ENCODE measurements at places on chromosomes 5 and 9. TPM values are rescaled to one million over a fixed set of nuclear protein-coding genes. Genes with fewer than 3 reads are reported as not detected.

DNA sequence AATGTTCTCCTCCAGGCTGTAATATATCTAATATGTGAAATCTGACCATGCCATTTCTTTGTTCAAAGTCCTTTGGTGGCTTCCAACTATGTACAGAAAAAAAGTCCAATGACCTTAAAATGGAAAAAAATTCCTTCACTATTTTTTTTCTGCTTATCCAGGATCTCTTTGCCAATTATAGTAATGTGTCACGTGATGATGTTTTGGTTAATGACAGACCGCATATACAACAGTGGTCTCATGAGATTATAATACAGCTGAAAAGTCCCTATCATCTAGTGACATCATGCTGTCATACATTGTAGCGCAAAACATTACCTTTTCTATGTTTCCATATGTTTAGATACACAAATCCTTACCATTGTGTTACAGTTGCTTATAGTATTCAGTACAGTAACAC is 477.6 kb downstream of the TMEM232 start:
- H3K27ac ChIP-seq = no peak overlapping the region
- H3K4me3 ChIP-seq = no peak overlapping the region
- no peaks in the 10 kb centered on the region for H3K27me3 ChIP-seq
- no peaks in the 10 kb centered on the region for H3K4me1 ChIP-seq
- DNase-seq = no peak
- no peaks in the 10 kb centered on the region for H3K36me3 ChIP-seq

The PHYHD1 gene
- 4.2 TPM for total RNA-seq

GRCh38 chr5:76583163-76584047 is 39.8 kb downstream of the F2RL2 start:
- no peak overlapping the region for H3K4me3 ChIP-seq
- no peak for DNase-seq
- H3K27ac ChIP-seq = no peak overlapping the region
- no peaks in the 10 kb centered on the region for H3K36me3 ChIP-seq

The IRX2 gene
- total RNA-seq = not detected

The TXNDC8 gene
- total RNA-seq = not detected

- no peaks in the 10 kb centered on the region for H3K27me3 ChIP-seq
- H3K27ac ChIP-seq = no peak overlapping the region
- H3K4me3 ChIP-seq = no peak overlapping the region
Measured at GRCh38 chr5:68953231-68953874, 140.5 kb upstream of the SLC30A5 start.

DNA sequence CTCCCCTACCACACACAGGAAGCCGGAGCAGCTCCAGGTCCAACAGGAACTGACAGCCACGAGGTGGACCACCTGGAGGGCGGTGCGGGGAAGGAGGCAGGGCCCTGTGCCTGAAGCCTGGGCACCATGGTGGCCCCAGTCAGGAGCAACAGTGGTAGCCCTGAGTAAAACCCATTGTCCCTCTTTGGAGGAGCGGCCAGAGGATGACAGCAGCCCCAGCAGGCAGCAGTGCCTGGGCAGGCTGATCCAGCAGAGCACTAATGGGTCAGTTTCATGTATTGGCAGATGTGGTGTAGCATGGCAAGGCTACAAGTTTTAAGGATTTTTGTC is 47.7 kb upstream of the GARNL3 start:
- H3K4me1 ChIP-seq = 0 out of 2 replicates have a peak, but pooled peaks cover 4% of the 10 kb centered on the region
- no peaks in the 10 kb centered on the region for H3K27me3 ChIP-seq
- H3K27ac ChIP-seq = no peak overlapping the region
- no peak overlapping the region for H3K4me3 ChIP-seq
- H3K36me3 ChIP-seq = no peaks in the 10 kb centered on the region
- no peak for DNase-seq

GRCh38 chr5:98436667-98437066 is 336.8 kb upstream of the RGMB start:
- H3K4me1 ChIP-seq = no peaks in the 10 kb centered on the region
- DNase-seq = no peak
- no peak overlapping the region for H3K27ac ChIP-seq
- no peak overlapping the region for H3K4me3 ChIP-seq

GRCh38 chr5:35859101-35859661 is 2.5 kb downstream of the IL7R start:
- peaks cover 60% of the 10 kb centered on the region for H3K4me1 ChIP-seq
- H3K4me3 ChIP-seq = no peak overlapping the region
- no peaks in the 10 kb centered on the region for H3K36me3 ChIP-seq
- H3K27ac ChIP-seq = no peak overlapping the region

DNA sequence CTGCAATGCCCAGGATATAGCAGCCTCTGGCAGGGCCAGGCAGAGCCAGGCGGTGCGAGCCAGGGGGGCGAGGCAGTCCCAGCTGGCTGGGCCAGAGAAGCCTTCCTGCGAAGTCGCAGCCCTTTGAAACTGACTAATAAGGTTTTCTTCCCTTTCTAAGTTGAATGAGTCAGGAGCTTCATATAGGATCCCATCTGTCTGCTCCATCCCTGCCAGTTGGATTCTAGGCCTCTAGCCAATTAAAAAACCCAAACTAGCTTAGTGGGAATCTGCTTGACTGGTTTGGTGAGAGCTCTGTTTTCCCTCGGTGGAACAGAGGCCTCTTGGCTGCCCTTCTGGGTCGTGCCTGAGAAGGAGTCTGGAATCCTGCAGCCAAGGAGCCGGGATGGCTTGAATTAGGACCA is 70.1 kb upstream of the RAPGEF1 start:
- peaks cover 81% of the 10 kb centered on the region for H3K27me3 ChIP-seq
- H3K36me3 ChIP-seq = no peaks in the 10 kb centered on the region
- no peak for DNase-seq
- H3K4me3 ChIP-seq = no peak overlapping the region

GRCh38 chr9:103362986-103363385 is 367.9 kb downstream of the CYLC2 start:
- H3K27me3 ChIP-seq = no peaks in the 10 kb centered on the region
- no peak overlapping the region for H3K4me3 ChIP-seq
- H3K27ac ChIP-seq = no peak overlapping the region
- H3K36me3 ChIP-seq = no peaks in the 10 kb centered on the region
- H3K4me1 ChIP-seq = no peaks in the 10 kb centered on the region

GRCh38 chr9:6068983-6069382 is 53.6 kb upstream of the RANBP6 start:
- H3K36me3 ChIP-seq = no peaks in the 10 kb centered on the region
- no peaks in the 10 kb centered on the region for H3K27me3 ChIP-seq
- no peak for DNase-seq
- no peak overlapping the region for H3K4me3 ChIP-seq

Measured in PC-9 (cell line).